ENCODE measurements at places on chromosomes 5 and 9.

DNA sequence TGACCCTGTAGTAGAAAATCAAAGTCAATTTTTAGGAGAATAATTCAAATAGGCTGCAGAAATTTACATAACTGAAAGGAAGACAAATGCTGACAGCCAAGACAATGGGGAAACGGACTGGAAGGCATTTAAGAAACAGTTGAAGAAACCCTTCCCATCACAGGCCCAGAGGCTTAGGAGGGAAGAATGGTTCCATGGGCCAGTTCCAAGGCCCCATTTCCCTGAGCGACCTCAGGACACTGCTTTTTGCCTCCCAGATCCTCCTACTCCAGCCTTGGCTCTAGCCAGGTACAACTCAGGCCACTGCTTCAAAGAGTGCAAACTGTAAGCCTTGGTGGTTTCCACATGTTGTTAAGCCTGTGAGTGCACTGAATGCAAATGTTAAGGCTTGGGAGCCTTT lies 184.1 kb upstream of the SGCD start:
- DNase-seq, result no peak

DNA sequence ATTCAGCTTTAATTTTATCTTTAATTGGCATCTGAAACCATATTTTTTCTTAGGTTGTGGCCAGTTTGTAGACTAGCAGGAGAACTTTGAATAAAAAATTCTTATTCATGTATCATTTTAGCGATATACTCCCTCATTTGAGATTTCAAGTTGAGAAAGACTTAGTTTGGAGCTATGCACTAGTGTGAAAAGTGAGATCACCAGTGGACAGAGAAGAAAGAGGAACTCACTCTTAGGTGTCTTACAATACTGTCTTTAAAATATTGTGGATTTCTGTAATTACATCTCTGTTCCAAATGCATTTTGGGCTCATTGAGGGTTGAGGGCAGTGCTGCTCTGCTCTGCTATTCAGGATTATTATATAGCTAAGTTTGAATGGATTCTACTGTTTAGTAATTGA lies 54.7 kb downstream of the NAA35 start:
- no peak for DNase-seq

- no peak for DNase-seq
These were observed 36.6 kb upstream of the ARSB start for GRCh38 chr5:79021753-79022152.

- peak; percentile 59 for DNase-seq
These were observed 51.1 kb downstream of the CCNH start for GRCh38 chr5:87361536-87362213.

GRCh38 chr9:131658377-131659129 lies 81.3 kb downstream of the RAPGEF1 start:
- peak; percentile 97 for DNase-seq

Data from amniotic epithelial cell (primary cell).